Fibroblast of skin of right biceps (primary cell): ENCODE measurements at places on chromosomes 1 and 21.

- DNase-seq, result peak; percentile 79
Measured at GRCh38 chr1:26321315-26322041, 3.7 kb downstream of the CD52 start.

- DNase-seq, result no peak
Measured at GRCh38 chr1:185693654-185694053, 40.5 kb upstream of the HMCN1 start.

GRCh38 chr1:26035203-26035958, 10.5 kb downstream of the SLC30A2 start:
- DNase-seq, result peak; percentile 91

GRCh38 chr1:91645031-91645430, 144.4 kb downstream of the CDC7 start:
- DNase-seq, result peak; percentile 43

DNA sequence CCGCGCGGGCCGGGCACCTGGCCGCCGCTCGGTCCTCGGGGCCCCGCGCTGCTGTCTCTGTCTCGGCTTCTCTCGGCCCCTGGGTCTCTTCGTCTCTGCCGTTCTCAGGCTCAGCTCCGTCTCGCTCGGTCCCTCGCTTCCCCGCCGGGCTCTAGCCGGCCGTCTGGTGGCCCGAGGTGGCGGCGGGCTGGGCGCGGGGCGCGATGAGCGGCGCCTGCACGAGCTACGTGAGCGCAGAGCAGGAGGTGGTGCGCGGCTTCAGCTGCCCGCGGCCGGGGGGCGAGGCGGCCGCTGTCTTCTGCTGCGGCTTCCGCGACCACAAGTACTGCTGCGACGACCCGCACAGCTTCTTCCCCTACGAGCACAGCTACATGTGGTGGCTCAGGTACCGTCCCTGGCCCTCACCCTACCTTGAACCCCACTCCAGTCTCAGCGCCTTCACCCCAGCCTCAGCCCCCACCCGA, 355 bp downstream of the SHISAL2A start:
- DNase-seq, result no peak

GRCh38 chr1:32765570-32766327, 51.4 kb downstream of the YARS1 start:
- DNase-seq, result no peak

DNA sequence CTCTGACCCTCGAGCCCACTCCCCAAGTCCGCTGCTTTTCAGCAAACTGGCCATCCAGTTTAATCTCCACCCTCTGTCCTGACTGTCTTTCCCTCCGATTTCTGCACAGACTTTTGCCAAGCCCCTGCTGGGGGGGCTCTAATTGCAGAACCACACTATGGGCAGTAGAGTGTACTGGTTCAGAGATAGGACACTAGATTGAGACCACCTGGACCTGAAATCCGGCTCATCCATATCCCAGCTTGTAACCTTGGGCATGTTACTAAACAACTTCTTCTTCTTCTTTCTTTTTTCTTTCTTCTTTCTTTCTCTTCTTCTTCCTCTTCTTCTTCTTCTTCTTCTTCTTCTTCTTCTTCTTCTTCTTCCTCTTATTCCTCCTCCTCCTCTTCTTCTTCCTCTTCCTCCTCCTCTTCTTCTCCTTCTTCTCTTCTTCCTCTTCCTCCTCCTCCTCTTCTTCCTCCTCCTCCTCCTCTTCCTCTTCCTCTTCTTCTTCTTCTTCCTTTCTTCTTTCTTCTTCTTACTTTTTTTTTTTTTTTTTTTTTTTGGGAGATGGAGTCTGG, 7.7 kb downstream of the LRRC71 start:
- no peak for DNase-seq

GRCh38 chr1:31627301-31627929, 9.9 kb downstream of the HCRTR1 start:
- DNase-seq, result no peak

DNA sequence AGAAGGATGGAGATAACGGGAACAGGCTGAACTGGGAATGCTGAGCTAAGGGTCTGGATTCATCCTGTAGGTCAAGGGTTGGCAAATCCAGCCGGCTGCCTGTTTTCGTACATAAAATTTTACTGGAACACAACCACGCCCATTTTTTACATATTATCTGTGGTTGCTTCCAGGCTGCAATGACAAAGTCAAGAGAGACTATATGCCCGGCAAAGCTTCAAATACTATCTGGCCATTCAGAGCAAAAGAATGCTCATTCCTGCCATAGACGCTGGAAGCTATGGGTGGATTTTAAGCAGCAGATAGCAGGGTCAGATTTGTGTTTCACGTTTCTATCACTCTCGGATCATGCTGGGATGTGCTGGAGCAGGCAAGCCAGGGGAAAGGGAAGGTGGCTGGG, 137.9 kb upstream of the EDN2 start:
- peak; percentile 71 for DNase-seq

GRCh38 chr1:110696818-110697217, 22.1 kb upstream of the KCNA3 start:
- DNase-seq, result no peak

DNA sequence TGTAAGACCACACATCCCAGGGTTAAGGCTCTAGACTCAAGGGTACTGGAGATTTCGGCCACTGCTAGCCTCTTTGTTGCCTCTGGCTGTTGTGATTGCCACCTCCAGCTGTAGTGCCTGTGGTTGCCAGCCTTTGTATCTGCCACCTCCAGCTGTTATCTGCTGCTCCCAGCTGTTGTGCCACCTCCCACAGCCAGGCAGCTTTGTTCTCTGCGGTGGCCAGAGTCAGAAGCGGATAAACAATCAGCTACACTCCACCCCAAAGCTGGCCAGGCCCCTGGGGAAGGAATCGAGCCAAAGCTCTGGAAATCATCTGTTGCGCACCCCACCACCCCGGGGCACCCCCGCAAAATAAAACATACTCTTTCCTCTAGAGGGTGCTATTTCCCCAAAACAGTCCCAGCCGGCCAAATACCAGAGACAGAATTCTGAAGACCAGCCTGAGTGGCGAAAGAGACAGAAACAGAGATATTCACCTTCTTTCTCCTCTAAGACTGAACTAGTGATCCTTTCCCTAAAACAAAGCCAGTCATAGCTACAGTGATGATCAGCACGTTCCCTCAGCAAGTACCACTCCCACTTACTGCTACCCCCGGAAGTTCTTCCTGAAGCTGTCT, 14.8 kb upstream of the PIGM start:
- DNase-seq, result peak; percentile 25

- DNase-seq, result no peak
Measured at GRCh38 chr21:27823652-27824201, 856.8 kb upstream of the ADAMTS5 start.

GRCh38 chr1:234186037-234186688, 187.1 kb upstream of the COA6 start:
- DNase-seq, result no peak

GRCh38 chr1:97632075-97632474, 288.8 kb downstream of the DPYD start:
- DNase-seq, result peak; percentile 82

DNA sequence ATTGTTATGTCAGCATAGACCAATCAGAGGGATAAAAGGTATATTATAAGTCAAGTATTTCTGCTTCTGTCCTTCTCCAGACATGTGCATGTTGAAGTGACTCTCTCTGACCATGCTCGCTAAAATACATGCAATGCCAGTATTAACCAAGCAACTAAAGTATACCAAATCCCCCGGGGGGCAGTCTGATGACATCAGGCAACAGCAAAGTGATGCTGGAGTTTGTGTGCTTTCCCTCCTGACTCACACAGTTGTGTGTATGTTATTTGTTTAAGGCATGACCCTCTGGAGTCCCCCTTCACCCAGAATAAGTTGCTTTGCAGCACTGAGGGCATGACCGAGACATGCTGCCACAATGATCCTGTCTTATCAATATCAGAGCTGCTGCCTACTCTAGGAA, 2.1 kb downstream of the BRINP2 start:
- DNase-seq, result no peak

GRCh38 chr1:86975993-86976550, 61.6 kb downstream of the HS2ST1 start:
- DNase-seq, result no peak

- DNase-seq, result no peak
Measured at GRCh38 chr1:119338004-119338403, 30.6 kb upstream of the HAO2 start.

- peak; percentile 88 for DNase-seq
Measured at GRCh38 chr21:35204850-35205541, 155.9 kb upstream of the RUNX1 start.

DNA sequence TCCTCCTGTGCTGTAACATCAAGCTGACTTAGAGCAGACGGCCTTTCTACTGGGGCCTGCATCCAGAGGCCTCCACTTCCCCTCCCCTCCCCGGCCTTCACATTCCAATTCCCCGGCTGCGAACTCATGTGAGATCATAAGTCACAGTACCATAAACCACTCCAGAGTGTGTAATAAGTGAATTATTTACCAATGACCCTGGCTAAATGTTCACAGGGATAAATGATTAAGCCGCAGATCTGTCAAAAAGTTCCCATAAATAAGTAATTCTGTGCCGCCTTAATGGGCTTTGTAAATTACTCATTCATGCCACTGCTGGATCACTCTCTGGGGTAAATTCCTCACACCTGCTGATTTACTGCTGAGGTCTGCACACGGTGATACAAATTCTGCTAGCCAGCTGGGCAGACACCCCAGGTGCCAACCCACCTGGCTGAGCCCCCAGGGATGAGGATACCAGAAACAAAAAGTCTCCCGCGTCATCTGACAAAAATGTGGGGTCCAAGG, 27.4 kb upstream of the KIRREL1 start:
- DNase-seq, result peak; percentile 82

DNA sequence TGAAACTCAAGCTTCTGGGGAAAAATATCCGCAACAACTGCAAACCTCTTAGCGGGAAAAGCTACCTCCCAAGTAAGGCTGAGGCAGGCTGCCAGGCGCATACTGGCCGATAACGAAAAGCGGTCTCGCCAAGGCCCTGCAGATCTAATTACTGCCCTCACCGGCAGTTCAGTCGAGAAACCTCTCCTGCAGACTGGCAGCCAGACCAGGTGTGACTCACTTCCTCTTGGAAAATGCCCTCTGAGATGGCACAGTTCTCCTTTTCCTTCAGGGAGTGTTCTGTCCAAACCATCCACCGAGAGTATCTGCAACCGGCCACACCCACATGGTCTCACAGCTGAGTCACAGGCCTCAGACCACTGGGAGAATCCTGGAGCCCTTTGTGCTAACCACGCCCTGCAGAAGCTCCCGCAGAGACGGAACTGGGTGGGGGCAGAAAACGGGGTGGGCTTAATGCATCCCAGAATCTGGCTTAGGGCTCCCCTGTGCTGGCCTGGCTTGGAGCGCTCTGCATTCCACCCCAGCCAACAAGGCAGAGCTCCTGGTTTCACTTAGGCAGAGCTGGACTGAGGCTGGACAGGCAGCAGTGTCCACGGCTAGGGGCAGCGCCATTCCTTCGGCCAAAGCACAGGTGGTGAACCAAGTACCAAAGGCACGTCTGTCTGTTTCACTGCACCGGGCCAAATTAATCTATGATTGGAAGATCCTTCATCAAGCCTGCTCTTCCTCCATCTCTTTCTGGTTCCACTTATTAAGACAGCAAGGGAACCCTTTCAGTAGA, 1.2 kb downstream of the S100A10 start:
- DNase-seq, result peak; percentile 90

GRCh38 chr1:207393610-207394009, 60.5 kb upstream of the CR2 start:
- peak; percentile 96 for DNase-seq

DNA sequence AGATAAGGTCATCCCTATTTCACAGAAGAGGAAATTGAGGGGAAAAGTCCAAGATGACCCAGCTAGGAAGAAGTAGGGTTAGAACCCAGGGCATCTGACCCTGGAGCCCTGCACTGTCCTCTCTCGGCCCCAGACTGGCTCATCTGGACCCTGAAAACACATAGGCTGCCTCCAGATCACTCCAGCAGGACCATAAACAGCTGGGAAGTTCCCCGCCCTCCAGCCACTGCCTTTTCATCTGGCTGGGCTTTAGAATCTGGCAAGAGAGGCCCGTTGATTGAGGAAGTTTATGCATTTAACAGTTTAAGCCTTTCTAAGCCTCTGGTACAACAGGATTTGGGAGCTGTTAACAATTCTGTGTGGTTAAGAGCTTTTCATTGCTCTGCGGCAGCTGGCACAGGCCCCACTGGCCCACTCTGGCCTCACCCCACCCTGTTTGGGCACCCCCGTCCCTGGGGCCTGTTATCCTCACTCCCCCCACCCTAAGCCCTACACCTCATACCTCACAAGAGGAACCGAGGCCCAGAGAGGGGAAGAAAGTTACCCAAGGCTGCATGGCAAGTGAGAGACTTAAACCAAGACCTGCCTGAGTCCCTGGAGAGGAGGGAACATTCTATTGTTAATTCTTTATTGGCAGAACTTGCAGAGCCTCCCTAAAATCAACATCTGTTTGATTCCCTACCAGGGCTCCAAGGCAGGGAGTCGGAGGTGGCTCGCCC, 84.2 kb downstream of the EPHB2 start:
- DNase-seq, result no peak

GRCh38 chr1:222750651-222751050, 13.6 kb downstream of the FAM177B start:
- DNase-seq, result no peak

- no peak for DNase-seq
Measured at GRCh38 chr1:33149453-33150190, 32.2 kb downstream of the TRIM62 start.

- peak; percentile 22 for DNase-seq
Measured at GRCh38 chr1:232627645-232628334, 2.1 kb downstream of the SIPA1L2 start.

DNA sequence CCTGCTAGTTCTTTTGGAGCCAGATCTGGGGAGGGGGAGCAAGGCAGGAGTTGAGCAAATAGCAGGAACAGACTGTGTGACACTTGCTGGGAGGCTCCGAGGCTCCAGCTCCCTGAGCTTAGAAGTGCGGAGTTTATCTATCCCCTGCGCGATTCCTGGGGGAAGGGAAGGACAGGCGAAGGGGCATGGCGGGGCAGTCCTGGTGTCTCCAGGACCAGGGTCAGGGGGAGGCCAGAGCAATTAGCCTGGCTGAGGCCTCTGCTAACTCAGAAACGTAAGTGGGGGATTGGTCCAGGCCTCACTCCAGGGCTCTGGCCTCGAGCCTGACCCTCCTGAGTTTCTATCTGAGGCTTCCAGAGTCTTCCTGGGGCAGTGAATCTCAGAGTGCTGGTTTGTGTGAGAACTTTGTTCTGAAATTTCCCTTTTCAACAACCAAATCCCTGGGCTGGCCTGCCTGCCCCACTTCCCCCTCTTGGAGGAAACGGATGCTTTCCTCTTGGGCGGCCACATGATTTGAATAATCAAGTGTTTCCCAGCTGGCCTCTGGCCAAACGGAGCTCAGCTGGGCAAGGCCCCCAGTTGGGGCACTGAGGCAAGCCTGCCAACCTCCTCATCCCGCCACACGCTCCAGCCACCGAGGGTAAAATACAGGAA, 15.6 kb downstream of the ALPL start:
- no peak for DNase-seq

DNA sequence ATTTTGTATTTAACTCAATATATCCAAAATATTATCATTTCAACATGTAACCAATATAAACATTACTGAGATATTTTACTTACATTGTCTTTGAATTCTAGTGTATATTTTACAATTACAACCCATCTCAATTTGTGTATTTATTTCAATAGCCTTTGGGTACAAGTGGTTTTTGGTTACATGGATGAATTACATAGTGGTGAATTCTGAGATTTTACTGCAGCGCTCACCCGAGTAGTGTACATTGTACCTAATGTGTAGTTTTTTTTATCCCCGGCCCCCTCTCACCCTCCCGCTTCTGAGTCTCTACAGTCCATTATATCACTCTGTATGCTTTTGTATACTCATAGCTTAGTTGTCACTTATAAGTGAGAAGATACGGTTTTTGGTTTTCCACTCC, 117.0 kb upstream of the GALNT2 start:
- DNase-seq, result no peak
